ENCODE measurements at places on chromosomes 11 and 22. TPM values are rescaled to one million over a fixed set of nuclear protein-coding genes. Genes with fewer than 3 reads are reported as not detected.

The TRIM34 gene
- 18.5 TPM for total RNA-seq

The PGA5 gene
- not detected for total RNA-seq

The DRD2 gene
- total RNA-seq = not detected

The YIF1A gene
- 330 TPM for total RNA-seq

The VSTM5 gene
- 0.29 TPM for total RNA-seq

The SCGB1D2 gene
- not detected for total RNA-seq

The OR51B2 gene
- not detected for total RNA-seq

The PATE4 gene
- not detected for total RNA-seq

The MMP3 gene
- total RNA-seq = 0.29 TPM

The CDC42BPG gene
- total RNA-seq = 0.29 TPM

The CPSF7 gene
- 25.9 TPM for total RNA-seq

The SUSD2 gene
- 13.8 TPM for total RNA-seq

The SHANK3 gene
- 1.2 TPM for total RNA-seq

The IFITM10 gene
- total RNA-seq = not detected

The MS4A4A gene
- not detected for total RNA-seq

The MB gene
- total RNA-seq = not detected

The LGR4 gene
- total RNA-seq = 4.0 TPM

The CELSR1 gene
- 0.29 TPM for total RNA-seq

The FXYD2 gene
- not detected for total RNA-seq

The EXPH5 gene
- total RNA-seq = 0.86 TPM

The NRIP3 gene
- 12.4 TPM for total RNA-seq

The CYTH4 gene
- total RNA-seq = 0.53 TPM

The C11orf21 gene
- total RNA-seq = under 0.01 TPM

The FAM83F gene
- total RNA-seq = not detected

The GLYAT gene
- not detected for total RNA-seq

The PRODH gene
- total RNA-seq = not detected

The LMO1 gene
- not detected for total RNA-seq

The C11orf87 gene
- not detected for total RNA-seq

The MPPED2 gene
- total RNA-seq = not detected

The ESAM gene
- total RNA-seq = 4.8 TPM

The EMID1 gene
- not detected for total RNA-seq

The C1QTNF5 gene
- total RNA-seq = 10.7 TPM

The IL17RA gene
- total RNA-seq = 6.6 TPM

The OR52E5 gene
- not detected for total RNA-seq

The HSCB gene
- 19.0 TPM for total RNA-seq

The SLC17A6 gene
- not detected for total RNA-seq

The CDC45 gene
- total RNA-seq = 22.2 TPM

The PARVG gene
- not detected for total RNA-seq

The EFCAB6 gene
- 1.9 TPM for total RNA-seq

The NXPE2 gene
- not detected for total RNA-seq
